ENCODE measurements at places on chromosomes 16 and 17.

- no peak for DNase-seq
Observed at GRCh38 chr16:82011199-82011641, at the start of gene SDR42E1. Gene SDR42E1 (minus strand): TSS chr16:82011470. CDS start chr16:82000858, 10,612 bp downstream.

DNA sequence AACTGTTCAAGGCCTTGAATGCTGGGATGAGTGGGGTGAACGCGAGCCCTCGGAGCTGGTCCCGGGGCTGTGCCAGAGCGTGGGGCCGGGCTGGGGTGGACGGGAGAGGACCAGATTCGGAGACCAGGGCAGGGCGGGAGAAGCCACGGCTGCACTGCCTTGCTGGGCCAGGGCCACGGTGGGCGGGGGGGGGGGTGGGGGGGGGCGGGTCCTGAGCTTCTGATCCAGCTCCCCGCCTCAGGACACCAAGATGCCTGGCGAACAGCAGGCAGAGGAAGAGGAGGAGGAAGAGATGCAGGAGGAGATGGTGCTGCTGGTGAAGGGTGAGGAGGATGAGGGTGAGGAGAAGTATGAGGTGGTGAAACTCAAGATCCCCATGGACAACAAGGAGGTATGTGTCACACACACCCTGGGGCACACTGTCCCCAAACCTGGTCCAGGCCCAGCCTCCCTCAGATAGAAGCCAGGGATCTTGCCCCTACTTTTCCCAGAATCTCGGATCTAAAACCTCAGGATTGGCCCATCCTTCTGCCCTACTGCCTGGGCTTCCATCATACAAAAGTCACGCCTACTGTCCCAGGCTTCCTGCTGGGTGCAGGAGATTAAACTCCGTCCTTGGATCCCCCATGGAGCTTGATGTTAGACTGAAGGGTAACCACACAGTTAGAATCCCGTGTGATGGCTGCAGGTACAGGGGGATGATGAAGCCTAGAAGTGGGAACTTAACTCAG is 563 bp downstream of the ZNF771 start:
- no peak for DNase-seq

GRCh38 chr16:50123417-50123816 is 29.7 kb upstream of the TENT4B start:
- DNase-seq, result no peak

GRCh38 chr16:5615868-5616642 is 518.5 kb upstream of the EEF2KMT start:
- DNase-seq, result no peak

DNA sequence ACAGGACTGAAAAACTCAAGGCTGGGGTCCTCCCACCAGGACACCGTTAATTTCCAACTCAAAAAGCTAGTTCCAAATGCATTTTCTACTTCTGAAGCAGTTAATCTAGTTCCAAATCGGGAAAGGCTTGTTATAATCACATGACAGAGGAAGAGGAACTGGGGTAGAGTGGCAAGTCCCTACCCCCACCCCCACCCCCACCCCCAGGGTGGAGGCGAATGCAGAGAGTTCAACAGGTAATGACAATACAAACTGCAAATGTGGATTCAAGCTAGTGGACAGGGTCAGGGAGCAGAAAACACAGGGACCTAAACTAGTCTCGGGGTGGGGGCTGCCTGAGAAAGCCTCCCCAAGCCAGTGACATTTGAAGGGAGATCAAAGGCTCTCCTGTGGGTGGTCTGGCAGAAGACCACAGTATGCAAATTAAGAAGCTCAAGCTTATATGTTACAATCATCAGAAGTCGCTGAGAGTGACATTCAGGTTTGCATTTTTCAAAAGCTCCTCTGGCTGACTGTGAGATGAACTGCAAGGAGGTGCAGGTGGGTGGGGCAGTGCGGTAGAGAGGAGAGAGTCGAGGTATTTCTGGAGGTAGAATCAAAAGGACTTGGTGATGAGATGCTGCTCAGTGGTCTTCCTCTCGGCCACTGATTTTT is 56.4 kb upstream of the SLC25A19 start:
- no peak for DNase-seq

- no peak for DNase-seq
Observed at GRCh38 chr17:40371261-40371929, 6.9 kb upstream of the GJD3 start.

DNA sequence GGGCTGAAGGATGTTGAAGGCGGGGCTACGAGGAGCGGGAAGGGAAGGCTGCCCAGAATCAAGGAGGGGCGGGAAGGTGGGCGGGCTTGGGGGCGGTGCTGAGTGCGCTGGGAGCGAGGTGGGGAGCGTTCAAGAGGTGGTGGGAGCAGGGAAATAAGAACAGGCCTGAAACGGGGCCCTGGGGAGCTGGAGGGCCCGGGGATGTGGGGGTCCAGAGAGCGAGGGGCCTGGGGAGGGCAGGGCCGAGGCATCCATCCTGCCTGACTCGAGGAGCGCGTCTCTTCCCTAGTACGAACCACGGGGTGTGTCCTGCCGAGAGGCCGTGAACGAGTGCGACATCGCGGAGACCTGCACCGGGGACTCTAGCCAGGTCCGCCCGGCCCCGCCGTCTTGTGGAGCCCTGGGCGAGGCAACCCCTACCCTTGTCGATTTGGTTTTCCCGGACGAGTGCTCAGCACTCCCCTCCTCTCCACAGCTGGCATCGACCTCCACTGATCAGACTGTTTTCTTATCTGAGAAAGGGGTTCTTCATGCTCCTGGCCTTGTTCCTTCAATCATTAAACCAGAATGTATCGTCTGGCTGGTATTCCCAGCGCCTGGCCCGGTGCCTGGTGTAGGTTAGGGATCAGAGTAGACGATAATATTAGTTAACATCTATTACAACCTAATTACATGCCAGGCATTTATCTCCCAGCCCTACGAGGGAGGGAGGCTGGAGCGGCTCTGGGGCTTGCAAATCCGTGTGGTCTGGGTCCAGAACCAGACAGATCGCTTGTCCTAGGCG is 17.2 kb downstream of the ADAM11 start:
- no peak for DNase-seq

- no peak for DNase-seq
Observed at GRCh38 chr16:88626646-88627045, 11.7 kb upstream of the IL17C start.

DNA sequence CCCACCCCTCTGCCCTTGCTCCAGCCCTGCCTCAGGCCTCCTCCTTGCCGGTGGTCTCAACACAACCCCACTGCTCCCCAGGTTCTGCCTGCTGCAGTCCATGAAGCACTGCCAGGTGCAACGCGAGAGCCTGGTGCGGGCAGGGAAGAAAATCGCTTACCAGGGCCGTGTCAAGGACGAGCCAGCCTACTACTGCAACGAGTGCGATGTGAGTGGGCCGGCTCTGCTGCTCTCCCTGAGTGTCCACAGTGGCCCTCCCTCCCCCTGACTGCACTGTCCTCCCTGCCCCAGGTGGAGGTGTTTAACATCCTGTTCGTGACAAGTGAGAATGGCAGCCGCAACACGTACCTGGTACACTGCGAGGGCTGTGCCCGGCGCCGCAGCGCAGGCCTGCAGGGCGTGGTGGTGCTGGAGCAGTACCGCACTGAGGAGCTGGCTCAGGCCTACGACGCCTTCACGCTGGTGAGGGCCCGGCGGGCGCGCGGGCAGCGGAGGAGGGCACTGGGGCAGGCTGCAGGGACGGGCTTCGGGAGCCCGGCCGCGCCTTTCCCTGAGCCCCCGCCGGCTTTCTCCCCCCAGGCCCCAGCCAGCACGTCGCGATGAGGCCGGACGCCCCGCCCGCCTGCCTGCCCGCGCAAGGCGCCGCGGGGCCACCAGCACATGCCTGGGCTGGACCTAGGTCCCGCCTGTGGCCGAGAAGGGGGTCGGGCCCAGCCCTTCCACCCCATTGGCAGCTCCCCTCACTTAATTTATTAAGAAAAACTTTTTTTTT is 1.8 kb upstream of the TMEM88 start:
- DNase-seq, result no peak

- no peak for DNase-seq
Observed at GRCh38 chr17:67478401-67479041, 101.4 kb downstream of the PITPNC1 start.

DNA sequence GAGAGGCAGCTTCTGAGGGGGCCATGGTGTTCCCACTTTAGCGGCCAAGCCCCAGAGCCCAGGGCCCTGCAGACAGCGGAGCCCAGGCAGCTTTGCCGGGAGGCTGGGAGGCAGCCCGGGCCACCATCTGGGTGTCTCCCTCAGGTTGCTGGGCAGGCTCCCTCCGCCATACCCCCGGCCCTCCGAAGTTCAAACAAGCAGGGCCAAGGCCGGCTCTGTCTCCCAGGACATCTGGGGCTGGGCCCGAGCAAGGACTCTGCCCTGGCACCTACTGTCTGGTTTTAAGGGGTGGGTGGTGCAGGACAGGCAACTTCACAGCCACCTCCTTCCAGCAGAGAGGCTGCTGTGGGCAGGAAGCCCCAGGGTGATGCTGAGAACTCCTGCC is 2.6 kb downstream of the DUS1L start:
- no peak for DNase-seq

DNA sequence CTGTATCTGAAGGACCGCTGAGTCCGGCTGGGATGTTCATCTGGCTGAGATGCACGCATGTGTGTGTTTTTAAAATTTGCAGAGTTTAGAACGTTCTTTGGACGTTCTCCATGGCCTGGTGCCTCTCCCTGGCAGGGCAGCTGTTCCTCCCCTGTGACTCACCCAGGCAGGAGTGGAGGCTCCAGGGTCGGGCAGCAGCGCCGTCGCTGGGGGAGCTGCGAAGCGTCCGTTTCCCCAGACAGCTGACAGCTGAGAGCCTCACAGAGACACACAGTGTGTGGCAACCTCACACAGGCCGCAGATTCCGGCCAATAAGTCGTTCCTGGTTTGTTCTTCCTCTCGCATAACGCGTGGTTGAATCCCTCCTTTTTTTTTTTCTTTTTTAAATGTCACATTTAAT is 80.6 kb downstream of the OR1D5 start:
- no peak for DNase-seq

DNA sequence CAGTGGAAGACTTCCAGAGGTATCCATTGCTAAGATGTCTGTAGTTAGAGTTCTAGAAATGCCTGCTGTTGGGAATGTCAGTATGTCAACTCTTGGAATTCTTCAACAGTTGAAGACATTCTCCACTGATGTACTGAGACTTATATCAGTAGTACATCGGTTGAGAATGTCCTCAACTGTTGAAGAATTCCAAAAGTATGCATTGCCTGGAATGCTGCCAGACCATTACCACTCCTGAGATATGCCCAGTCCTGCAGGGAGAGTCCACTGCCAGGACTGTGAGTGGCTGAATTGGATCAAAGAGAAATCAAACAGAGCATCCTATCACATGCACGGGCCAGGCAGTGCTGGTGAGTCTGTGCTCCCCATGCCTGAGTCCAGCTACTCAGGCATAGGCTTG is 42.0 kb downstream of the IL21R start:
- DNase-seq, result no peak

DNA sequence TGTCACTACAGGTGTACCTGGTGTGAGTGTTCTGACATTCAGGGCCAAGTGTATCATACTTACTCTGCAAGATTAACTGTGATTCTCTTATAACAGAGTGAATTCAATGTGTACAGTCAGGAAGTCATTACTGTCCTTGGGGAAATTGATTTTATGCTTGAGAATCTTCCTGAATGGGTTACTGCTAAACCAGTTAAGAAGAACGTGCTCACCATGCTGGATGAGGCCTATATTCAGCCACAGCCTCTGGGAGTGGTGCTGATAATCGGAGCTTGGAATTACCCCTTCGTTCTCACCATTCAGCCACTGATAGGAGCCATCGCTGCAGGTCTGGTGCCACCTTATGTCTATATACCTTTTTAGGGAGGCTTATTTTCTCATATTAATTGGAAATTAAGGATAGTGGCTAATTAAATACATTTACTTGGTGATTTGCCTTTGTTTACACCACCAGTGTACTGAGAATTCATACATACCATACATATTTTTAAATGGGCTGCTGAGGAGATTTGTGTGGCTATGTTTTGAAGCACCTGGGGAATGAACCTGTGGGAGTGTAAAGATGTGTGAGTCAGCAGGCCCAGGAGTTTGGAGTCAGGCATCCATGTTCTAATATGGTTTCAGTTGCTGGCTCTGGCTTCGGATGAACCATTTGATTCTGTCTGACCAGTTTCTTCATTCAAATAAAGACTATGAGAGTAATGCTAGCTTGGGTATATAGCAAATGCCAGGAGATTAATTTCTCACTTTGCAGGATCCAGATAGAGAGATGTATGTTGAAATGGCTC is 3.1 kb downstream of the ALDH3A2 start:
- DNase-seq, result no peak

- DNase-seq, result no peak
Observed at GRCh38 chr17:41360296-41360995, 9.2 kb downstream of the KRT33B start.

GRCh38 chr16:4180511-4180910 is 61.4 kb downstream of the SRL start:
- no peak for DNase-seq

DNA sequence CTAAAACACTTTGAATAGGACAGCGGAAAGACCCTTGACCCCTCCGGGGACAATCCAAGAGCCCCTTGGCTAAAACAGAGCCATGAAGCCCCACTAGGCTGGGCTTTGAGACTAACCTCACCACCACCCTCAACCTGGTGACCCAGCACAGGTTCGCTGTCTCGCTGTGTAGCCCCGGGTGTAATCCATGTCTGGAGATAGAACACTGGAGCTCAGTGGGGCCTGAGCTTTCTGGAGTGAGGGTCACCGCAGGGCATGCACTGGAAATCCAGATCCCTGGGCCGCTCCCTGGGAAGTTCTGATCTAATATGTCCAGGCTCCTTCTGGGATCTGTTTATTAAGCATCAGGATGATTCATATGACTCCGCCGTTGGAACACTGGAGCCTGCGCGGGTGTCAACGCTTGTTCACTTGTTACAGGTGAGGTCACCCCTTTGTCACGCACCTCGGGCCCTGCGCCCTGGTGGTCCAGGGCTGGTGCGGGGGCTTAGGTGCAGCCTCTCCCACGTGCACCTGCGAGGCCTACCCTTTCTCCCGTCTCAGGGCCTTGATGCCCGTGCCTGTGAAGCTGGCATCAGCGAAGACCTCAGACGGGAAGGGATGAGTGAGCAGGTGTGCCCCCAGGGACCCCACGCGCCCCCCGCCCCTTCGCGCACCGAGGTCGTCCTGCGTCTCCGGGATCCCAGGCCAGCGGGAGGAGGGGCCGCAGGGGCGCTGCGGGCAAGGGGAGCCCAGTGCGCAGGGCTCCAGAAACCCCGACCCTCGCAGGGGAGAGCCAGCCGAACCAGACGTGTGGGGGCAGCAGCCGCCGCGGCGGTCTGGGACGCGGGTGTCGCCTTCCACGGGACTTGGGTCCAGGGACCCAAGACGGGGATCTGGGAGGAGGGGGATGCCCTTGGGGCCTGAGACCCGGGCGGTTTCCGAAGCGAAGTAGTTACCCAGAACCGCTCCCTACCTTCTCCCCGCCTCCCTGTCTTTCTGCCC is 224.1 kb upstream of the FOXF1 start:
- no peak for DNase-seq

DNA sequence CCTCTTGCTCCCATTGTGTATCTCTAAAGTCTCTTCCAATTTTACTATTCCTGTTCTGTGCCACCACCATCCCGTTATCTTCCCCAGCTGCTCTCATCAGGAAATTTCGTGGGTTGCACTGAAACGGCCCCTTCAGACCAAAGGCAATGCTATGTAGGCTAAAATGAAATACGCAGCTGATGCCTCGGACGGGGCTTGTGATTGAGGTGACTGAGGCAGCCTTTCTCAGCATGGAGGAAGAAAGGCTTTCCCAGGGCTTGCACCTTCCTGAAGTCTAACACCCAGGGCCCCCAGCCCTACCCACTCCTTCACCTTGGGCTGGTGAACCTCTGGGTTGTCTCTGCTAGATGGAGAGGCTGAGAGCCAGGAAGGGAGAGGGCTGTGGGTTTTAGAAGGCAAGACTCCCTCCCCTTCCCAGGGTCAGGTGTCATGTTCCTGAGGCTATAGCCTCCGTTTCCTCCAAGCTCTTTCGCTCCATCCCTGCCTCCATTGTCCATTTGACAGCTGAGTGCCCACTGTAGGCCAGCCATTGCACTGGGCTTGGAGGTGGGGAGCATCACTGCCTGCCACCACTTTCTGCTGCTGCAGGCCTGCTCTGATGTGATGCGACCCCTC is 7.8 kb downstream of the CCDC200 start:
- DNase-seq, result no peak
